Activated naive CD4-positive, alpha-beta T cell treated with Interleukin-2 at 50 U/mL for 16 hours (primary cell): ENCODE measurements at places on chromosomes 6 and 20.

GRCh38 chr6:156688620-156688971 is 88.6 kb upstream of the ARID1B start:
- DNase-seq, result no peak

DNA sequence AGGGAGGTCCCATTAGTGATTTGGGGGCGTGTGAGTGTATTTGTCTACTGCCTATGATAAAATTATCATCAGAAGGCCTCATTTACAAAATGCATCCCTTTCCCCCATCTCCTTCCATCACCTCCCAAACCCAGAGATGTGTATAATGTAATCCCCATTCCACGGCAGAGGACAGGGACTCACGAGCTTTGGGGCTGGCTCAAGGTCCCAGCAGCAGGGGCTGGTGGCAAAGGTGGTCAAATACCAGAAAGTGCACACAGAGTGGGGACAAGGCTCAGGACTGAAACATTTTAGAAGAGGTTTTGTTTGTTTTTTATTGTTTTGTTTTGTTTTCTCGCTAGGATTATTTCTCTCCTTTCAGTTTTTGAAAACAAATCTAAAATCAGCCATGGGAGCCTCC is 68.5 kb upstream of the TOP1 start:
- no peak for DNase-seq

- DNase-seq, result no peak
These were observed 20.2 kb upstream of the SLC22A7 start for GRCh38 chr6:43277643-43278523.

DNA sequence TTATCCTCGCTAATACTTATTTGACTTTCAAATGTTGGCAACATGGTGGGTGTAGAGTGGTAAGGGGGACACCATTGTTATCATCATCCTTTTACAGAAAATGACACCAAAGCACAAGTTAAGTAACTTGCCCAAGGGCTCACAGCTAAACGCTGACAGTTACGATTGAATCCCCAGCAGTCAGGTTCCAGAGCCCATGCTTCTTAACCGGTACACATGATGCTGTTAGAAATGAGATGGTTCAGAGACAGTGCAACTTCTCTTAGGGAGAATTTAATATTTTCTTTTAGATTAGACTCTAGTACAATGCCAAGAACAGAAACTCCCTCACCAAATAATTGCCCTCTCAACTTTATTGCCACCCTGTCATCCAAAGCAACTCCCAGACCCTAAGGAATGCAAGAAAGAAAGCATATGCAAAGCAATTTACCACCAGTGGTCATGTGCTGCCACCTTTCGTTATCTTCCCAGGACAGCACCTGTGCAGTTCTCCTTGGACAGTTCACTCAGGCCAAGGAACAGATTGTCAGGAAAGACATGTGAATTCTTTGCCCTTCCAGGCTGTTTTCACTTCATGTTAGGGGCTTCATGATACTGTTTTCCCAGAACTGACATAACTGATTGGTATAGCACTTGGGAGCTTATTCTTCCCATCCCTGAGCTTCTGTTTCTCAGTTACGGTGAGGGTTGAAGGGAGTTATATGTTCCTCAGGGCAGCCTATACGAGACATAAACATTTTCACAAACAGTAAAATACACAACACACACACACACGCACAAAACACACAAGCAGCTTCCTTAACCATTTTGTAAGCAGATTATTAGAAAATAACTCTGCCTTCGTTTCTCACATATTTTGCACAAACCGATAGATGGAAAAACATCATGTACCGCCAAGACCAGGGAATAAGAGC is 5.1 kb downstream of the HLA-DMA start:
- peak; percentile 37 for DNase-seq

GRCh38 chr6:137352859-137353258 is 133.7 kb upstream of the IFNGR1 start:
- DNase-seq, result no peak
